Activated CD4-positive, alpha-beta T cell treated with anti-CD3 and anti-CD28 coated beads, Interleukin-2, Interleukin-6, amounts not matched to agents 100 ng/mL and 50 ng/mL, durations not matched to agents 16 hours and 8 hours (primary cell): ENCODE measurements at places on chromosomes 12 and 14.
A peak's percentile ranks its signal among the peaks of the same experiment; 100 is the strongest.

- DNase-seq, result peak; percentile 78
Measured at GRCh38 chr14:95442633-95443021, 73.8 kb downstream of the SYNE3 start.

DNA sequence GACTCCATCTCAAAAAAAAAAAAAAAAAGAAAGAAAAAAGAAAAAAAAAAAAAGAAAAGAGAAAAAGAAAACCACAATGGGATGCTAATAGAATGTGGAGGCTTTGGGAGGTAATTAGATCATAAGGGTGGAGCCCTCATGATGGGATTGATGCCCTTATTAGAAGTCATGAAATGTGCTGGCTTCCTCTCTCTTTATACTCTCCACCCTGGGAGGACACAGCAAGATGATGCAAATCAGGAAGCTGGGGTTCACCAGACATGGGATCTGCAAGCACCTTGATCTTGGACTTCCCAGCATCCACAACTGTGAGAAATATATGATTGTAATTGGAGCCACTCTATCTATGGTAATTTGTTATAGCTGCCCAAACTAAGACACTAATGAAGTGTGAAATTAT lies 13.4 kb upstream of the DRAM1 start:
- DNase-seq, result no peak

DNA sequence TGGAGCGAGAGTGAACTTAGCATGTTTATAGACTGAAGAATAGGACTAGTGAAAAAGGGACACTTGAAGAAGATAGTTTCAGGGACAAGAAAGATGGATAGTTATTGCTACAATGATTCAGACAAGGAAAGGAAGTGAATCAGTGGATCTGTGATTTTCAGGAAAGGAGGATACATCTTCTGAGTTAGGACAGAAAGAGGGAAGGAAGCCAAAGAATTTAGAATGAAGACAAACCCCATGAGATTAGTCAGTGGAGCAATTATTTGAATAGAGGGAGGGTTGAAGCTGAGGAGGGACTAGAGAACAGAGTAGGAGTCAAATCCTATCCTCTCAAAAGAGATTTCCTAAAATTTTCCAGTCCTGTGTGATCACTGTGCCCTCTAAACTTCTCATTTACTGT lies 282.7 kb downstream of the AKAP6 start:
- DNase-seq, result no peak

- DNase-seq, result no peak
Measured at GRCh38 chr12:39344926-39345325, 98.0 kb downstream of the KIF21A start.

DNA sequence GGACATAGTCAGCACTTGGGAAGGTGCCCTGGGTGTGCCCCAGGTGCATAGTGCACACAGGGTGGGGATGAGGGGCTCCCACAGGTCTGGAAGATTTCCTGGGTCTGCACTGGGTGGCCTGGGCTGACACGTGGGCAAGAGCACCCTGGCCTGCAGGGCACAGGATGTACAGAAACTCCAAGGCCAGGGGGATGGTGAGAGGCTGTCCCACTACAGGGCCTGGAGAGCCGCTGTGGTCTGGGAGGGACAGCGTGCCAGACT lies 35.8 kb upstream of the PPP1R13B start:
- no peak for DNase-seq

DNA sequence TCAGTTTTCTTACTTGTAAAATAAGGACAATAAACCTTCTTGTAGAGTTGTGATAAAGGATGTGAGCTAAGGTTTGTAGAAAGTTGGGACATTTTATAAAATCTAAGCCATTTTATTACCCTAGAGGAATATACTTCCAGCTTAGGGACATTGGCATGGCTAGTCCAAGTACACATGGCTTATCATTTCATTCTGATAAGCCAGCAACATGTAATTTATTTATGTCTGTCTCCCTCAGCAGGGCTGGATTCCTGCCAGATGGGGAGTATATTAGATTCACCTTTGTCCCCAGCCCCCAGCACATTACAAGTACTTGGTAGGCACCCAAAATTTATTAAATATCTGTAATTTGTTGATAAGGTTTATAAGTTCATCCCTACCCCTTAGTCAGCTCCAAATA lies 6.3 kb upstream of the ATG14 start:
- no peak for DNase-seq

GRCh38 chr12:51519755-51520154 lies 71.3 kb upstream of the SCN8A start:
- no peak for DNase-seq

DNA sequence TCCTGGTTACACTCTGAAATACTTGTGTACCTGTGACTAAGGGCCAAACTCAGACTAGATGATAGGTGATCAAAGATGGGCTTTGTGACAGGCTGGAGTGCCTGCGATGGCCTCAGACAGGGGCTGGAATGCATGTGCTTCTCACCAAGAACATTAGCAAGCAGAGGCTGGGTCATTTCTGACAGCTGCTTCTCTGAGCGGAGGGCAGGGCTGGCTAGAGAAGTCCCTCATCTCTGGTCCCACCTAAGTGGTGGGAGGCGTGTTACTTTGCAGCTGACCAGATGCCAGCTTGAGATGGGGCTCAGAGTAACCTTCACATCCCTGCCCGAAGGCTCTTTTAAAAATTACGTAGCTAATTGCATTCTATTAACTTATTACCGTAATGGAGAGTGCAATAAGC lies 106.8 kb upstream of the RTL1 start:
- DNase-seq, result no peak
